ENCODE measurements at places on chromosomes 12 and 14. TPM values are rescaled to one million over a fixed set of nuclear protein-coding genes. Genes with fewer than 3 reads are reported as not detected.

- DNase-seq, result no peak
These were observed 280.4 kb downstream of the GALC start for GRCh38 chr14:87712396-87713090.

GRCh38 chr12:9651265-9651729, 18.2 kb upstream of the CLEC2D start:
- no peak for DNase-seq

DNA sequence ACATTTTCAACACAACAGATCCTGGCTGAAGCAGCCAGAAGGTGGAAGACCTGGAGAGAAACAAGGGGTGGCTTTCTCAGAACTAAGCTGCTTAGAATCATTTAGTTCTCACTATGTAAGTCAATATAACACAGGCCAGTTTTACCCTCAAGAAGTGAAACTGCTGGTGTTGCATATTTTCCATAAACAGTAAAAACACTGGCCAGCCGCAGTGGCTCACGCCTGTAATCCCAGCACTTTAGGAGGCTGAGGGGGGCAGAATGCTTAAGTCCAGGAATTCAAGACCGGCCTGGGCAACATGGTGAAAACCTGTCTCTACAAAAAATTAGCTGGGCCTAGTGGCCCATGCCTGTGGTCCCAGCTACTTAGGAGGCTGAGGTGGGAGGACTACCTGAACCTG, 11.6 kb downstream of the STX2 start:
- no peak for DNase-seq

- DNase-seq, result no peak
These were observed 392.3 kb upstream of the TMPO start for GRCh38 chr12:98123021-98123461.

DNA sequence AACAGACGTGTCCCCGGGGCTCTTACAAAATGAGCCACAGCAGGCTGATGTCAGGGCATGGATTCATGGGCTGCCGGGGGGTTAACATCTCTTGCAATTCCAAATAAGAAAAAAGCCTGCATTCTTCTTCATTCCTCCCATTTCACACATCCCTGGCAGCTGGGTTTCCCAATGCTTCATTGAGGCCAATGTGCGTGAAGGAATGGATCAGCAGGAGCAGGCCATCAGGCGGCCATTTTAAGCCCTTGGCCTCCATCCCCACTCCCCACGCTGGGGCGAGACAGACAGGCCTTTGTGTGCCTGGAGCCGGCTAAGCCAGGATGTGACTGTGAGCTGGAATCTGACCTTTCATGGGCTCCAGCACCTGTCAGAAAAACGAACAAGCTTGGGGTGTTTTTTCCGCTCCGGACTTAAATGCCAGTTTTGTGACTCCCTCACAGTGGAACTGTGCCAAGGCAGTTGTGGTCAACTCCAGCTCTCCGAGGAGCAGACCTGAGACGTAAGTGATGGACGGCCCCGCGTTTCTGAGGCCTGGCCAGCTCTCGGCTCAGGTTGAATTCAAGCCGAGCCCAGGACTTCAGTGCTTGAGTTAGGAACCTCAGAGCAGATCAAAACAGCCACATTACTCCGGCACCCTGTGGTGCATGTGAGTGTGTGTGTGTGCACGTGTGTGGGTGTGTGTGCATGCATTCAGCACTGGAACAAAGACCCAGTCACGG, 133.1 kb downstream of the TMEM30B start:
- peak; percentile 92 for DNase-seq

GRCh38 chr12:48002773-48003218, 1.5 kb downstream of the COL2A1 start:
- DNase-seq, result no peak

DNA sequence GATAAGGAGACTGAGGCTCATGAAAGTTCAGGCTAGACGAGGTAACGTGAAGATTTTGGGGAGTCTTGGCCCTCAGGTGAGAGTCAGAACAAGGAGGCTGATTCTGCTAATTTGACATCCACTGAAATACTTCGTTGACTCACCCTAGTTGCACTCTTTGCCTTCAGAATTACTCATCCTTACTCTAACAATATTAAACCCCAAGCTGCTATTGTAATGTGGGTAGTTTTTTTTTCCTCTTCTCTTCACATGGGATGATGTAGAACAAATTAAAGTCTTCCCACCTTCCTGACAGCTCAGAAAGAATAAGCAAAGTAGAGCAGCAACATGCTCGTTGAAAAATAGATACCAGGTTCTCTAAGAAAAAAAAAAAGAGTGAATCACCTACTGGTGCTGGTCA, 22.0 kb upstream of the SRRM4 start:
- DNase-seq, result no peak

DNA sequence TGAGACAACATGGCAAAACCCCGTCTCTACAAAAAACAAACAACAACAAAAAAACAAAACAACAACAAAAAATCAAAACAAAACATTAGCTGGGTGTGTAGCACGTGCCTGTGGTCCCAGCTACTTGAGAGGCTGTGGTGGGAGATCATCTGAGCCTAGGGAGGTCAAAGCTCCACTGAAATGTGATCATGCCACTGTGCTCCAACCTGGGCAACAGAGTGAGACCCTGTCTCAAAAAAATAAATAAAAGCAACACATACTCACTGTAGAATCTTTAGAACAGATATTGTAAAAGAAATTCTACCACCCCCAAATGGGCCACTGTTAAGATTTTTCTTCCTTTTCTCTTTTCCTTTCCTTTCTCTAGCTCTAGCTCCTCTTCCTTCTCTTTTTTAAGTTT, 26.3 kb downstream of the SLC38A1 start:
- DNase-seq, result no peak

DNA sequence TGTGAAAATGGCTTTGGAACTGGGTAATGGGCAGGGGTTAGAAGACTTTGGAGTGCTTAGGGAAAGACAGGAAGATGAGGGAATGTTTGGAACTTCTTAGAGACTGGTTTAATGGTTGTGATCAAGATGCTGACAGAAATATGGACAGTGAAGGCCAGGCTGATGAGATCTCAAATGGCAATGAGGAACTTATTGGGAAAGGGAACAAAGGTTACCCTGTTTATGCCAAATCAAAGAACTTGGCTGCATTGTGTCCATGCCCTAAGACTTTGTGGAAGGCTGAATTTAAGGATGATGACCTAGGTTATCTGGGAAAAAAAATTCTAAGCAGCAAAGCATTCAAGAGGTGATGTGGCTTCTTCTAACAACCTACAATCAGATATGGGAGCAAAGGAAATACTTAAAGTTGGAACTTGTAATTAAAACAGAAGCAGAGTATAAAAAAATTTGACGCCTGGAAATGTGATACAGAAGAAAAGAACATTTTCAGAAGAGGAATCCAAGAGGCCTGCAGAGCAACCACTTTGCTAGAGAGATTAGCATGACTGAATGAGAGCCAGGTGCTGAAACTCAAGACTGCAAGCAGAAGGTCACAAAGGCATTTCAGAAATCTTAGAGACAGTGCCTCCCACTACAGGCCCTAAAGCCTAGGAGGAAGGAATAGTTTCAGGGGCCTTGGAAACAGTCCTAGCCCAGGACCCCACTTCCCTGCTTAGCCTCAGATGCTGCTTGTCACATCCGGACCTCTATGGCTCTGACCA, 65.6 kb upstream of the FLRT2 start:
- no peak for DNase-seq

DNA sequence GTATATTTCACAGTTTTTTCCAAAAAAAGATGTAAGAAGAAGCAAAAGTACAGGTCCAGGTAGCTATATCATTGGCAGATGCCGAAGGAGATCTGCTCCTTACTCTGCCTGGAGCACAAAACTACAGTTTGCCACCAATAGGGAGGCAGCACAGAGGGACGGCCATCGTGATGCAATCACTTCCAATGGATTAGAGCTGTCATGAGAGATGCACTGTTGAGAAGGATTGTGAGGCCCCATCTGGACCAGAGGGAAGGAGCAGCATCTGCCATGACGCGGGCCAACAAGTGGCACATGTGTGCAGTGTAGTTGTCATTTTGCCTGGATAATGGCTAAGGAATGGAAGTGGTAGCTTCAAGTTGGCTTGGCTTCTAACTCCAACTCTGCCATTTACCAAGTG, 318.8 kb upstream of the FKBP4 start:
- DNase-seq, result no peak

DNA sequence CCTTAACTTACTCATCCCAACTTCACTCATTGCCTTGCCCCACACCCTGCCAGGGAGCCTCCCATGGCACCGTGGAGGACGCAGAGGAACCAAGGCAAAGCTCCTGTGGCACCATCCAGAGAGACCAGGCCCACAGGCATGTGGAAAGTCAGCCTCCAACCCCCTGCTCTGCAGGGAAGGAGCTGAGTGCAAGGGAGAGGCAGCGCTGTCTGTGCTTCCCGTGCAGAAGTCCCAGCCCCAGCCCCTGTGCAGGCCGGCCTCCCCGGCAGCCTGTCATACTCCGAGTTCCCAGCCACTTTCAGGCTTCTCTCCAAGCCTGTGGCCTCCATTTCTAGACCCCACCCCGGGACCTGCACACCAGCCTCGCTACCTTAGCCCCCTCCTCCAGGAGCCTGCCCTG, 106.4 kb downstream of the SINHCAF start:
- DNase-seq, result no peak

- no peak for DNase-seq
These were observed 27.3 kb downstream of the PPM1A start for GRCh38 chr14:60276347-60276746.

GRCh38 chr14:32074887-32075572, 2.1 kb upstream of the ARHGAP5 start:
- DNase-seq, result no peak

The TAS2R50 gene
- total RNA-seq, result 0.96 TPM

DNA sequence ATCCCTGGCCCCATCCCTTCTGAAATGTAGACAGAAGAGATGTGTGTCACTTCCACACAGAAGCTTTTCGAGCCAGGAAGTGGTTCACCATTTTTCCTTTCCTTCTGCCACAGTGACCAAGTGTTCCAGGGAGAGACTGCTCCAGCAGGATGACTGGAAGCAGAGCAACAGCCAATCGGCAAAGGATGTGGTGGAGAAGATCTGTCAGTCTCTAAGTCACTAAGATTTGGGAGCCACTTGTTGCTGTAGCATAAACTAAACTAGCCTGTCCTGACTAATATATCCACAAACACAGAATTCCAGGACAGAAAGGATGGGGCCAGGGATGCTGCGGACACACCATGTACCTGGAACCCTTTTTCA, 42.9 kb downstream of the DUSP6 start:
- no peak for DNase-seq

The GUCY2C gene
- not detected for total RNA-seq

The CHFR gene
- total RNA-seq, result 59.3 TPM

The TBC1D30 gene
- total RNA-seq, result 3.7 TPM

DNA sequence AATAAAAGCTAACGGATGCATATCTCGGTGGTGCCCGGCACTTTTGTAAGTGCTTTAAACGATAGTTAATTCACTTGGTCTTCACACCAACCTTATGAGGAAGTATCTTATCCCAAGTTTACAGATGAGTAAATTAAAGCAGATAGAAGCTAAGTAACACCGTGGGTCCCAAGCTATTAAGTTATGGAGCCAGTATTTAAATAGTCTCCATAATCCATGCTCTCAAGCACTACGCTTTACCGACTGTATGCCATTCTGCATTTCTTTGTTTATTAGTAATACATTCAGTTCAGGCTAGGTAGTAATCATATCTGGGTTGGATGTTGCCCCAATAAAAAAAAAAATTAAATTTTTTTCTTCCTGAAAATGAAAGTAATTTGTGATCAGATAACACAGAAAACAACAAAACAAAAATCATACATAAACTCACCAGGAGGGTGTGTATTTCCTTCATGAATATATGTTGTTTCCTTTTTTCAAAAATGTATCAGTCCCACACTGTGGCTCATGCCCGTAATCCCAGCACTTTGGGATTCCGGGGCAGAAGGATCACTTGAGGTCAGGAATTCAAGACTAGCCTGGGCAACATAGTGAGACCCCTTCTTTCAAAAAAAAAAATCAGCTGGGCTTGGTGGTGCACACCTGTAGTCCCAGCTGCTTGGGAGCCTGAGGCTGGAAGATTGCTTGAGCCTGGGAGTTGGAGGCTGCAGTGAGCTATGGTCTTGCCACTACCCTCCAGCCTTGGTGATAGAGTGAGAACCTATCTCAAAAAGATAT, 1.4 kb upstream of the M6PR start:
- no peak for DNase-seq

The NTN4 gene
- 76.7 TPM for total RNA-seq

The HOXC13 gene
- not detected for total RNA-seq

GRCh38 chr12:188910-189621, 24.9 kb downstream of the SLC6A12 start:
- no peak for DNase-seq

DNA sequence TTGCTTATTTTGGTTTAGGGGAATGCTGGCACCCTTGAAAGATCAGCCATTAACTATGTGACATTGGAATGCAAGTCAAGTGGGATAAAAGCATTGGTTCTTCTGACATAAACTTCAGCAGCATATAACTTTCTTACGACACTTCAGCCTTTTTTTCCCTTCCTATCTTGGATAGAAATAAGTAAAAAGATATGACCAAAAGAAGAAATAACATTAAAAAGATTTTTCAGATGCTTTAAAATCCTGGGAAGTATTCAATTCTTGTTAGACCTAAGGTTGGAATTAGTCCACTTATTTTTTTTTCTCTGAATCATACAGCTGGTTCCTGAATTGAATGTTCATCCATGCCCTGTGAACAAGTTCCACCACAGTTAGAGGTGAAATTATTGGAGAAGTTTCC, 85.6 kb upstream of the TSPAN8 start:
- no peak for DNase-seq

The IL23A gene
- 30.9 TPM for total RNA-seq

GRCh38 chr12:9741726-9742125, 8.8 kb upstream of the CLECL1 start:
- DNase-seq, result no peak

DNA sequence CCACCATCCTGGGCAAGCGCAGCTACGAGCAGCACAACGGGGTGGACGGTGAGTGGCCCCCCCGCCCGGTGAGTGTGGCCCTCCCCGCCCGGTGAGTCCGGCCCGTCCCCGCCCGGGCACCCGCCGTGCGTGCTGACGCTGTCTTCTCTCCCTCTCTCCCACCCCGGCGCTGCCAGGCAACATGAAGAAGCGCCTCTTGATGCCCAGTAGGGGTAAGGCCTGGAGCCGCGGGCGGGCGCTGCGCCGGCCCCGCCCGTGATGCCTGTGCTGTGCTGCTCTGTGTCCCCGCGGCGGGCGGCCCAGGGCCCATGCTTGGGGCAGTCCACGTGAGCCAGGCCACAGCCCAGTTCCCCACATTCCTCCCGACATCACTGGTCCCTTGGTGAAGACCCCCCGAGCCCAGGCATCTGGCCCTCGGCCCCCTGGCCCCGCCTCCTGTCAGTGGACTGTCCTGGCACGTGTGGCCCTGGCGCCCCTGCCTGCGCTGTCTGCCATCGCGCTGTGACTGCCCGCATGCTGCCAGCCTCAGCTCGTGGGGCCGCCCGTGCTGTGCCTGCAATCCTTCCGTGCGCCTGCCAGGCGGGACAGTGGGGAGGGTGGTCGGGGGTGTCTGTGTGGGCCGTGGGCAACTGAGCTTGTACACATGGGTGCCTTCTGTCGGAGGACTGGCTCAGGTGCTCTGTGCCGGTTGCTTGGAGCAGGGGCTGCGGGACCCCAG, 7.9 kb upstream of the CRIP2 start:
- DNase-seq, result no peak

GRCh38 chr12:109797905-109798669, 35.1 kb downstream of the TRPV4 start:
- DNase-seq, result no peak

Data from kidney epithelial cell (primary cell).